ENCODE measurements at places on chromosomes 2 and 18. TPM values are rescaled to one million over a fixed set of nuclear protein-coding genes. Genes with fewer than 3 reads are reported as not detected.

DNA sequence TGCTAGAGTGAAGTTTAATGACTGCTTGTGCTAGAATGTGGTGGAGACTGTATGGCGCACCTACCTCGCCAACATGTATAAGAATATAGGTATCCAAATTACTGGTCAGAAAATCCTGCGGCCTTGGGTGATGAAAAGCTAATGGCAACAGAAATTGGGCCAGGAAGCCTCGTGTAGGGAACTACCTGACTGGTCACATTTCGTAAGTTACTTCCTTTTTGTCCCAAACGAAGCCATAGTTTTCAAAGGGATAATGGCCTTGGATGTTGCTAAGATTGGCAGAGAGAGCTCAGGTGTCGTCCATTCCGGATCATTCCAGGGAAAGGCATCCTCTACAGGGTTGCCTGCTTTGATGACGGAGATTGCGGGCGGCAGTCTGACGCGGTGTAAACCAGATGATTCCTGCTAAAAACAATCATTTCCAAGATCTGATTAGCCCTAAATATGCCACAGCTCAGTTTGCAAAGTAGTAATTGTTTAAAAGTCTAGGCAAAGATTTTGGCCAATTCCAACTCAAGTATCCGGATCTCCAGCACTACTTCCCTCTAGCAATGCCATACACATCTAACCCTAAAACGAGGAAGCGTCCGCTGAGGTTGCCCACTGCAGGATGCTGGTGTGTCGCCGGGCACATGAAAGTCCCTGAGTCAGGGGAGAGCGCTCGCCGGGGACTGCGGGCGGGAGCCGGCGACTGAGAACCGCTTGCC lies 708 bp upstream of the MALT1 start:
- DNase-seq: peak; percentile 27

DNA sequence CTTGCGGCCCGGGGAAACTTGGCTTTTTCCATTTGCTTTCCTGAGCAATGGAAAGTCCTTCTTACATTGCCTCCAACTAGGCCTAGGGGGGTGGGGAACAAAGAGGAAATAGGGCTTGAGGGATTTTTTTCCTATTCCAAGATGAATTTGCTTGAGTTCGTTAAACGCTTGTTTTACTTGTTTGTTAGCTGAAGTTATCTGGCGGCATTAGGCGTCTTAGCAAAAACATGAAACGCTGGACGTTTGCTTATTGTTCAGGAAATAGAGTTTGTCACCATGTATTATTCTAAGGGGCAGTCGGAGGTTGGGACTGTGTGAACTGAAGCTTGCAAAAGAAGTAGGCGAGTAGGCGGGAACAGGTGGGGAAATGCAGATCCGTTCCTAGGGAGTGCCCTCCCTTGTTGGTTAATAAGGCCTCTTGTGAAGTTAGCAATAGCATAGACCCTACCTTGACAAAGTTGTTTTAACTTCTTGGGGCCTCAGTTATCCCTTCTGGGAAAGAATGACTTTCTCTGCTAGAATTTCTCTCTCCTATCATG lies 1.9 kb downstream of the CABLES1 start:
- no peak for DNase-seq

DNA sequence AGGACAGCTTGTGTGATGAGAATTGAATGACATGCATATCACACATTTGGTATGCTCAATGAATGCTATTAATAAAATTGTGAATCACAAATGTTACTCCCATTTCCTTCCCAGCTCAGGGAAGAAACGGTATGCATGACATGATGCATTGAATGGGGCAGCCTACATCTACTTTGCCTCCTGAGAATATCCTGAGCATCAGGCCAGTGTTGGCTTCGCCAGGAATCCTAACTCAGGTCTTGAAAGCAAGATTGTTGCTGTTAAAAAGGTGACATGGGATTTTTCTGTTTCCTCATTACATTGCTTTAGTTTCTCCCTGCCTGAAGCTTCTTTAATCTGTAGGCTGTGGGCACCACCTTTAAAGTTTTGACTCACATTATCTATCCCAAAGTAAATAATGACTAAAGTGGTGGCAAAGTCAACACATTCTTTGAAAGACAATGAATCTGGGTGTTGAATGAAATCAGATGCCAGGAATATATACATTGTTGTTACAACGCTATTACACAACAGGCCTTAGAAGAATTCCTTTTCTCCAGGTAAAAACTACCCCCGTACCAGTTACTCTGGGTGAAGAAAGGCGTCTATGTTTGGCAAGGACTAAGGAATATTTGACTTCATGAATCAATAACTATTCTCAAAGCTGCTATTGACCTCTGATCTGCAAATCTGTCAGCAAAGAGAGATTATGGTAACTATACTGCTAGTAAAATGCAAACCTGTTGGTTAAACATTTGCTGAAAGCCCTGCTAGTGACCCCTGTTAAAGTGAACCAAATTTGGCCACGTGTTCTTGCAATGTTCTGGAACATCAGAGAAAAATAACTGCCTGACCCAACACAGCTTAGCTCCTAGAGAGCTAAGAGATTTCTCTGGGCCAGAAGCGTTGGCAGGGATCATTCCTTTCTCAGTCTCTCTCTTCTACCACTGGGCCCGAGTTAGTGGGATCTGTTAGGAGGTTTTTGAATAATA lies 30.5 kb upstream of the NEDD4L start:
- DNase-seq: no peak

RBM43 gene
- total RNA-seq: 3.6 TPM

Measured in omental fat pad (tissue), 4 donors.